CD4-positive, alpha-beta T cell treated with Interferon gamma for 1 hour (primary cell): ENCODE measurements at places on chromosomes 11 and 22.

DNA sequence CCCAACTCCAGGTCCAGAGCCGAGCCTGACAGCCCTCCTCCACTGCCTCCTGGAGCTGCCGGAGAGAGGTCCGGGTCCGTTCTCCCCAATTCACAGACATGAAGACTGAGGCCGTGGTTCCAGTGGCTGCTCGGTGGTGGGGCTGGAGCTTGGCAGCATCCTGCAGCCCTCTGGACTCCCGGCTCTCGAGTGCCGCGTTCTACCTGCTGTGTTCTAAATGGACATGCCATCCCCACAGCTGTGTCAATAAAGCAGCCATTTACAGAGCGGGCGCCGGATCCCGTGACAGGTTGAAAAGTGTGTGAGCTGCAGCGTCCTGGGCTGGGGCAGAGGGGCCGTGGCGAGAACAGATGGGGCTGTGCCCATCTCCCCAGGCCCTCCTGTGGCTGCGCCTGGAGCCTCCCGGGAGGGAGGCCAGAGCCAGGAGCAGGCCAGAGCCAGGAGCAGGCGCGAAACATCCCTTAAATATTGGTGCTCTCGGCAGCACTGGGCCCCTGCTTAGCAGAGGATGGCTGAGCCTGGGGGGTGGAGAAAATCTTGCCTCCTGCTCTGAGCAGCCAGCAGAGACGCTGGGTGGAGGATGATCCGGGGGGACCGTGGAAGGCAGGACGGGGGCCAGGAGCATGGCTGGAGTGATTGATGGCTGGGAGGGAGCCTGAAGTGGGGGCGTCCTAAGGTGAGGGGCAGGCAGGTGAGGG lies 46.2 kb downstream of the FLRT1 start:
- no peak for DNase-seq

DNA sequence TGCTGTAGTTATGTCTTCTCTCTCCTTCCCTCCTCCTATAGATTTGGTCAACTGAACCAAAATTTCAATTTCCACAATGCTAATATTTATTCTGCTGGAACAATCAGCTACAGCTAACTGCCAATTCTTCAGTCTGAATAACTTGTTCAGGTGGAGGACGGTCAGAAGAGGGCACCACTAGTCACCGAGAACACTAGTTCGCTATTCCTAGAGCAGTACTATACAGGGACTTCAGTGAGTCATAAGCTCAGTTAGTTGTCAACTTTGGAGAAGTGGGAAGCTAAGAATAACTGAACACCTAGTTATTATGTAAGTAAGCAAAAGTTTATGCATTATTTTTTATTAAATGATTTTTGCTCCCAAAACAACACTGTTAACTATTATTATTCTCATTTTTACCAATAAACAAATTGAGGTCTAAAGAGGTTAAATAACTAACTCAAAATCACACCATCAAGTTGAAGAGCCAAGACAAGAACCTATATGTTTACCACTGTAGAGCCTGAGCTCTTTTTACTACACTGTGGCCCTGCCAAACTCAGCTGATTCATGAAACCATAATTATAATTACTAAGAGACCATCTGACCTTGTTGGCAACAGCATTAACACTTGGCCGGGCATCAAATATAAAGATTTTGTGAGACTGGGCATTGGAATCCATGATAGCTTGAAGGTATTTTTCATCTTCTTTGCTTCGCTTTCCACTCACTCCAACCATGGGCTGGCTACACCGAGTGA lies 59.0 kb downstream of the CEP57 start:
- peak; percentile 9 for DNase-seq

GRCh38 chr11:106424111-106424510 lies 346.6 kb downstream of the AASDHPPT start:
- DNase-seq: no peak

GRCh38 chr22:19896665-19897355 lies 42.1 kb upstream of the GNB1L start:
- DNase-seq: no peak

- DNase-seq: no peak
Observed at GRCh38 chr11:48106166-48106565, 110.4 kb upstream of the OR4B1 start.

- DNase-seq: no peak
Observed at GRCh38 chr11:7971846-7972245, 6.6 kb upstream of the NLRP10 start.

DNA sequence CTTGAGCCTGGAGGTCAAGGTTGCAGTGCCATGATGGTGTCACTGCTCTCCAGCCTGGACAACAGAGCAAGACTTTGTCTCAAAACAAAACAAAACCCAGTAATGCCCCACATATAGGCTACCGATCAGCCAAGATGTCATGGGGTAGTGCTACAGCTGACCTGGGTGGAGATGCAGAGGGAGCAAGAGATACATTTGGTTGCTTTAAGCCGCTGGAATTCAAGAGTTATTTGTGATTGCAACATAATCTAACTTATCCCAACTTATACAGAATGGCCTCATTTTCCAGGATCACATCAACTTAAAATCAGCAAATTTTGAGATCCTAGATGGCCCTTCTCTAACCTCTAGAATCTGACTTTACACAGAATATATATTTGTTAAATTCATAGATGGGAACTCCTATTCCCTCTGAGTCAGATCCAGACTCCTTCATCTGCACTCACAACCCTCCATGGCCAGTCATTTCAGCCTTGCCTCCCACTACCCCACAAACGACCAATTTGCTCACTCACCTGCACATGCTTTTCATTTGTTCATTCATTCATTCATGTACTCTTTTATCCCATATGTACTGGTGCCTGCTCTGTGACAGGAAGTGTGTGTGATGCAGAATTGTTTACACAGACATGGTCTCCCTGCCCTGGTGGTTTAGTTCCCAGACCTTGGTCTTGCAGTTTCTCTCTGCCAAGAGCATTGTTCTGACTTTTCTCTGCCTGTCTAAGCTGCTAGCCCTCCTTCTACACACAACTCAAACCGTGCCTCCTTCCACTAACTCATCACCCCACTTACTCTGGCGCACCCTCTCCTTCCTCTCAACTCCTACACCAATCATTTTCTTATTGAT lies 24.1 kb upstream of the APLNR start:
- no peak for DNase-seq

- DNase-seq: no peak
Observed at GRCh38 chr11:7577291-7578190, 63.7 kb downstream of the PPFIBP2 start.

DNA sequence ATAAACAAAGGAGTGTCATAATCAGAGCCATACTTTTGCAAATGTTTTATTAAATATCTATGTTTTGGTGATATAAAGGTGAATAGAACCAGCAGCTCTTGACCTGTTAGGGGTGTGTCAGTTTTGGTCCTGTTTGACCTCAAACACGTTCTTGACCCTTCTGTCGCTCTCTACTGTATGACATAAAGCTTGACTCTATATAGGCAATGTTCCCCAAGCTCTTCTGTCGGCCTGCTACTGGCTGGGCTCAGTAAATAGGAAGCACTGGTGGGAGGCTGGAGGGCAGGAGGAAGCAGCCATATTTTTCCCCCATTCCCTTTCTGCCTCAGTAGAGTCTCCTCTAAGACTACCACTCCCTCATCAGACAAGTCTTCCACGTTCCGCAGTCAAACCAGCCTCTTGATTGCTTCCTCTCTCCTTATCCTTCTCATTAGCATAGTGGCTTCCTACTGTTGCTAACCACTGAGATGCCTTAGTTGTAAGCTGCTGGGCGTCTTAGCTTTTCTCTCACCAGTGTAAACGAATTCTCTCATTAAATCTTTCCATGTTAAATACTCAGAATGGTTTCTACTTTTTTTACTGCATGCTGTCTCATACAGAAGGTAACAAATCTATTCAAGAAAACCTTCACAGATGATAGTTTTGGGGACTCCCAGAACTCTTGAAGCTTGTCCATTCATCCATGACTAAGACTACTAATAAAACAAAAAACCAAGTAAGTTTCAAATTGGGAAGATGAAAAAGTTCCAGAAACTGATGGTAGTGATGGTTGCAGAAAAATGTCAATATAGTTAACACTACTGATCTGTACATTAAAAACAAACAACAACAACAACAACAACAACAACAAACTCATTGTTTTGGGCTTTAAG lies 3.3 kb downstream of the NPAT start:
- DNase-seq: no peak

- DNase-seq: no peak
Observed at GRCh38 chr11:61486011-61486620, 22.4 kb upstream of the LRRC10B start.

GRCh38 chr11:95680169-95680929 lies 109.2 kb downstream of the FAM76B start:
- no peak for DNase-seq

DNA sequence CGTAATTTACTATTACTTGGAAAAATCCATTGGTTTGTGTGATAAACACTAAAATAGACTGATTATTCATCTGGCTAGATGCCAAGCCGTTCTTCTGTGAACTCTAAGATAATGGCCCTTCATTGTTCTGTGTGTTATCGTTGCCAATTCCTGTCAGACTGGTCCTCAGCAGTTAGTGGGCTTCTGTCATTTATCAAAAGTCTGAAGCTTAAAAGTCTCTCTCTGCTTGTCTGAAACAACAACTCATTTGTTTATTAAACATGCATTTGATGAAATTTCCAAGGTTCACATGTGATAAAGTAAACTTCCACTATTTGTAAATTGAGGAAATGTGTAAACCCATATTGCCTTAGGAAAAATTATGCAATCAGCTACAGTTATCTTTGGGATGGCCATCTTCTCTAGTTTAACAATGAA lies 21.1 kb upstream of the RDX start:
- no peak for DNase-seq

DNA sequence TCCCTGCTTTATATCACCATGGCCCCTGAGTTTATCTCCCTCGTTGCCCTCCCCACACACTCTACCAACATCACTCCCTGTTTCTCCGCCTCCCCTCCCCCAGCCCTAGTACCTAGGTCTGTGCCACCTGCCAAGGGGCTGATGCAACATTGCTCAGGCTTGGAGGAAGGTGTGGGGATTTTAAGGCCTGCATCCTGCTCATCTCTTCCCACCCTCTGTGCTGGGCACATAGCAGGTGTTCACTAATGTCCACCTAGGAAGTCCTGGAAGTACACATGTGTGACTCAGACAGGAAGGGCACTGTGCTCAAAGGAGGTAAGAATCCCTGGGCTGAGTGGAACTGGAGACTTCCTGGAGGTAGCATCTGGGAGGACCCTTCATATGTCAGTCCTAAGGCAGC lies 37.0 kb downstream of the PDE2A start:
- DNase-seq: no peak

DNA sequence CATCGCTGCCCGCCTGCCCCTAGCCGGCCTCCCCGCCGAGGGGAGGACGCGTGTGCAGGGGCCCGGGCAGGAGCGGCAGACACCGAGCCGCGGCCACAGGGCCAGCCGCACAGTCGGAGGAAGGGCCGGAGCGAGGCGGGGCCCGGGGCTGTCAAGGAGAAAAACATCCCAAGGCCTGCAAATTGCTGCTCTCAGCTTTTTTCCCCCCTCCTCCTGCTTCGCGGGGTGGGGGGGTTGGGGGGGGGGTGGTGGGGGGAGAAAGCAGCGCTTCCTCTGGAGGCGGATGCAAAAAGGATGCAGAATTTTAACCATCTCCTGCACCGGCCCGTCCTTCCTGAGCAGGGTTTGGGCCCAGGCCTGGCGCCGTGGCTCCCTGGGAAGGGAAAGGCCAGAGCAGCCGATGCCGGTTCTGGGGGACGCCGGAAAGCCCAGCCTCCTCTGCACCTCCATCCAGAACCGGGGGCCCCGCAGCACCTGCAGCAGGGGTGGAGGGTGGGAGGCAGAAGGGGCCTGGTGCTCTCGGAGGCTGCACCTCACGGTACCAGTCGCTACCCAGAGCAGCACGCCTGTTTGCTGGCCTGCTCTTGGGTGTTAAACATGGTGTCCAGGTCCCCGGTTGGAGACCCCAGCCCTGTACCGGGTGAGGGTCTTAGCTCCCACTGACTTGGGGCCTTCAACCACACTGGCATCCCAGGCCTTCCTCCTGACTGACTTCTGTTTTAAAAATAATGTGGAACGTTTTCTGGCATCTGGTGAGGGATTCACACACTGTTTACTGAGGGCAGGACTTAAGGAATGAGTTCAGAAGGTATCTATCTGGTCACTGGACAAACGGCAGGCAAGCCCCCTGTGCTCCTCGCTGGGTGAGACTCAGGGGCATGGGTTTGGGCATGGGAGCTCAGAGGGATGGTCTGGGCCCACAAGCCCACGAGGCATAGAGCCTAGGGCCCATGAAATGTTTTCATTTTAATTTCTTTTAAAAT lies 77.4 kb upstream of the WNT7B start:
- peak; percentile 31 for DNase-seq

DNA sequence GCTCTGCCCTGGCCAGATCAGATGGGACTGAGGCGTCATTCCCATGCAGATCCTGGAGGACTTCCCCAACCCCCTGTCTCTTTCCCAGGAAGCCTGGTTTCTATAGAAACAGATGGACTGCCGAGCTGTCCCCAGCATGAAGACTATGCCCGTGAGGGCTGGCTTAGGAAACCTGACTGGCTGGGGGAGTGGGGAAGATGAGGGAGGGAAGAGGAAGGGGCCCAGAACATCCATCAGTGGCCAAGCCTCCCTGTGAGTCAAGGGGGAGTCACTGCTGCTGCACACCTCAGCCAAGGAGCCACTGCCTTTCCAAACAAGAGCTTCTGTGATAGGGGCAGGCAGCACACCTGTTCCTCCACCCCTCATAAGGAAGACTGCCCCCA lies 5.8 kb downstream of the TP53I11 start:
- DNase-seq: no peak

DNA sequence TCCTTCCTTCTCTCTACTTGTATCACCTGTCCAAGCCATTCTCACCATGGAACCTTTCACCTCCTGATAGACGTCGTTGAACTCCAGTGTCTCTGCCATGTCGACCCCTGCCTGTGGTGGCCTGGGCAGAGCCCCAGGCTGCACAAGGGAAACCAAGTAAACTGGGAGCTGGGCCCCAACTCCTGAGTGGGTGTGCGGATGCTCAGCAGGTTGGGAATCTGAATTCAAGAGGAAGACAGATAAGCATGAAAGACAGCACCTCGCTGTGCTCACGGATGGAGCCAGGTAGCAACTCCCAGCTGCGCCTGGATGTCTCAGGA lies 709 bp downstream of the SSRP1 start:
- no peak for DNase-seq

GRCh38 chr11:67438158-67438902 lies 848 bp upstream of the PTPRCAP start:
- DNase-seq: peak; percentile 65

GRCh38 chr22:47304854-47305253 lies 542.4 kb downstream of the TBC1D22A start:
- no peak for DNase-seq

DNA sequence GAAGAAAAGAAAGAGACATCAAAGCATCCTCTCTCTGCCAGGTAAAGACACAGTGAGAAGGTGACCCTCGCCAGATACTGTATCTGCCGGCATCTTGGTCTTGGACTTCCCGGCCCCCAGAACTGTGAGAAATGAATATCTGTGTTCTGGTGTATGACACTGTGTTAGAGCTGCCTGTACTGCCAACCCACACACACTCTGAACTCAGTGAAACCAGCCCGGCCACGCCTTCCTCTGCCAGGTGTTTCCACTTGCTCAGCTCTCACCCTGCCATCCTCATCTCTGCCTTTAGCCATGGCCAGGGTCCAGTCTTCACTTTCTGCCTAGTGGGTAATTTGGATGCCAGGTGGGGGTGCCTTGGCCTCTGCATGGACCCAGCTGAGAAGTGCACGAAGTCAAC lies 24.0 kb downstream of the CBX7 start:
- no peak for DNase-seq
